Epithelial cell of prostate (primary cell): ENCODE measurements at places on chromosomes 5 and 9.

DNA sequence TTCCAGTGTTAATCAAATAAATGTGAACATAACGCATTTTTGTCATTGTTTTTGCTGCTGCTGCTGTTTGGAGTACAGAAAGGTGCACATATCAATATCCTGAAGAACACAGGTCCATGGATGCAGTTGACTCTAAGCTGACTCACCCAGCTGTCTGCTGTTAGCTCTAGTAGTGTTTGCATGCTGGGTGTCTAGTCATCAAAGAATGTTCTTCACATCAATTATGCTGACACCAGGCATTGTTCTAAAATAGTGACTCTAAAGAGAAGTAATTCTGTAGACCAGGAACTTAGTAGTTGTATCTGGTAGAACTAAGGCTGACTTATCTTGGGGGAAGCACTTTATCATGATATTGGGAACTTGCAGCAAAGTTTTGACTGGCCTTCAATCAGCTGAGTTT lies 55.7 kb upstream of the DPYSL3 start:
- DNase-seq = peak; percentile 74

DNA sequence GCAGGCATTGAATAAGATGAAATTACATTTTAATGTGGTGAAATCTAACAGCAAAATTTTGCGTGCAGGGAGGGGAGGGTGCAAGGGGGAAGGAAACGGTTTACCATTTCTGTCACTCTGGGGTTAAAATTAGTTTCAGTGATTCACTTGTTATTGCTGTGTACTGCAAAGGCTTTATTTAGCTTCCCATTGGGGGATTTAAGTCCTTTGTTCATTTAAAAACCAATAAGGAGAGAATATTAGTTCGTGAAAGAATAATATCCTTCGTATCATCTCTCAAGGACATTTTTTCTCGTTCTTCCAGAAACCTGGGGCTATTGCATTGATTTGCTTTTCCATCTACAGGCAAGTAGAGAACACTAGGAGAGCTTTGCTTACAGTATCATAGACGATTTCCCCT lies 667.8 kb upstream of the RGMB start:
- no peak for DNase-seq

DNA sequence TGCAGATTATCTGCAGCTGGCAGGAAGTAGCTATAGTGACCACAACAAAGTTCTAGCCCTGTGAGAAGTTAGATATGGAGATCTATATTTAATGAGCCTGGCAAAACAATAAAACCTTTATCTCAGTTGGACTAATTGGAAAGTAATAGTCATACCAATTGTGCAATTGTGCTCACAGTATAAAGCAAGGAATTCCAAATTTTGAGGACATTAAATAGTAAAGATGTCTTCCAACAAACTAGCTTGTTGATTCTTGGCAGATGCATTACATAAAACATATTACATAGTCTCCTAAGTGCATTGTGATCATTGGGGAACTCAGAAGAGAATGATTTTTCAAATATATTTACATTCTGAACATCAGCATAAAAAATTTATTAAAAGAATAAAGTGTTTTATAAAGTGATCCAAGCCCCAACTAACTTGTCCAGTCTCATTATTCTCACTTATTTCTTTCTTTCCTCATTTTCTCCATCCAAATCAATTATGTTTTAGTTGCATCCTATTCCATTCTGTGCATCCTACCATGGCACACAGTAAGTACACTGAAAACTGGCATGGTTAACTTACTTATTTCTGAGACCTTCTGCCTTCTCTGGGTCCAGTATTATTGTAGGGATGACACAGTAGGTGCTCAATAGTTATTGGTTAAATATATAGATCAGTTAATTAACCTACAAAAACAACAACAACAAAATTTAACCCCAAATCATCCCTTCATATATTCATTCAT lies 977.2 kb upstream of the NUDT12 start:
- no peak for DNase-seq

DNA sequence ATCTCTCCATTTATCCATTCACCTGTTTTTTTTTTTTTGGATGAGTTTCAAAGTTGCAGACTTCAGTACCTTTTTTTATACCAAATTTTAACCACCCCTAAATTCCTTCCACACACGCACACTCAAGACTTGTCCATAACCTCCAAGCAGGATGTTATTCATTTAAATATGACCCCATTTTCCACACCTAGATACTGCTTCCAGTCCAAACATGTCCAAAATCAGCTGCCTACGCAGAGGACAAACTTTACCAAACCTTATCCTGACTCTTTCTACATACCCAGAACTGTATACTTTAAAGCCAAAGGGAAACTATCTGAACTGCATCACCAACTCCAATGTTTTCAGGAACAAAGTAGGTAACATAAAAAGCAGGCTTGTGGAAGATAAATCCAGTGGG lies 36.0 kb upstream of the FYB1 start:
- DNase-seq = peak; percentile 87

GRCh38 chr5:108321341-108321740 lies 60.6 kb downstream of the FBXL17 start:
- no peak for DNase-seq

- DNase-seq = no peak
These were observed 2.8 kb downstream of the SLC31A2 start for GRCh38 chr9:113153599-113153998.

DNA sequence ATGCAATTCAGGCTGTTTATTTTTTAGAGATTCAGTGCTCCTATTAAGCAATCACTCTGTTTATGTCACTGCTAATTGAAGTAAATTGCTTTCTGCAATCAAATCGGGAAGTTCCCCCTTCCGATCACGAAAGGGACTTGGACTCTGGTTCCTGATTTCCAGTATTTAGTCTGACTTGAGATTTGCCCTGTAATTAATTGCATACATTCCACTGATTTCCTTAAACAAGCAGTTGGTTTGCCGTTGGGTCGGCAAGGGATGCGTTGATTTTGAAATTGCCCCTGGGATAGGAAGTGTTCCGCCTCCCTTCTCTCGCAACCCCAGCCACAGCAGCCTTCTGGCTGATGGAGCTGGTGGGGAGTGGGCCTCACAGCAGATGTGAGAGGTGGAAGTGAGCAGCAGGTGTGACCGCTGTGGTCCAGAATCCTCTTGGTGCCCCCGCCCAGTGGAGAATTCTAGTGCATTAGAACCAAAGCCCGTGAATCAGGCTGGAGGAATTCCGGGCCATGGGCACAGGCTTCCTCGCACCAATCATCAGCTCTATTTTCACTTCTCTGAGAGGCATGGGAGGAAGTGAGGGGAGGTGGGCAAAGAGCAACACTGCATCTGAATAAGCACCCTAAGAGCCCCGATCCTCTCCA lies 102.5 kb downstream of the SPRY4 start:
- no peak for DNase-seq

GRCh38 chr9:73280113-73280512 lies 128.4 kb downstream of the ANXA1 start:
- no peak for DNase-seq

DNA sequence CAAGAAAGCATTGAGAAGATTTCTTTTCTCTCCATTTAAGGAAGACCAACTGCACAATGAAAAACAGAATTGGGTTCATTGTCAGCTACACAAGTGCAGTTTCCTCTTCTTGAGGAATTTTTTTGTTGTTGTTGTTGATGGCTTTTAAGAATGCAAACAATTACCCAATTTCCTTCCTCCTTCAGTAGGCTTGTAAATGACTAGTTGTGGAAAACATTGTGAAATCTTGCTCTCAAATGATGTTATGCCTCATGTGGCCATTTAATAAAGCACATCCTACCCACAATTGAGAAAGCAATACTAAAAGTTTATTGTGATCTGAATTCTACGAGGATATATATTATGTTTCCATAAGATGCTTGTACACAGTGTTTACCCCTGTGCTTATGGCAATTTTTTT lies 171.6 kb downstream of the FAM174A start:
- DNase-seq = no peak
